HuH-7 (cell line): ENCODE measurements at places on chromosomes 5 and 9.

- no peak for DNase-seq
These were observed 13.0 kb downstream of the TBC1D2 start for GRCh38 chr9:98242426-98242825.

DNA sequence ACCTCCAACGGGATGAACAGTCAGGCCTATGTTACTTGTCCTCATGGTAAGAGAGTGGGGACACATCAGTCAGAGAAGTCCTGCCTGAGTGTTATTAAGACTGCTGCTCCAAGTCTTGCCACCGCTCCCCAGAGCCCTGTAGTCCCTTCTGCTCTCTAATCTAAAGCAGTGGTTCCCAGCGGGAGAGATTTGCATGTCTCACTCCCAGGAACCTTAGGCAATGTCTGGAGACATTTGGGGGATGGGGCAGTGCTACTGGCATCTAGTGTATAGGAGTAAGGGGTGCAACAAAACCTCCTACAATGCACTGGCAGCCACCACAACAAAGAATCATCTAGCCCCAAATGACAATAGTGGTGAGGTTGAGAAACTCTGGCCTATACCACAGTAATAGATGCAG lies 2.6 kb upstream of the SVEP1 start:
- no peak for DNase-seq

- DNase-seq, result no peak
These were observed 79.6 kb upstream of the CDK20 start for GRCh38 chr9:88053856-88054501.

DNA sequence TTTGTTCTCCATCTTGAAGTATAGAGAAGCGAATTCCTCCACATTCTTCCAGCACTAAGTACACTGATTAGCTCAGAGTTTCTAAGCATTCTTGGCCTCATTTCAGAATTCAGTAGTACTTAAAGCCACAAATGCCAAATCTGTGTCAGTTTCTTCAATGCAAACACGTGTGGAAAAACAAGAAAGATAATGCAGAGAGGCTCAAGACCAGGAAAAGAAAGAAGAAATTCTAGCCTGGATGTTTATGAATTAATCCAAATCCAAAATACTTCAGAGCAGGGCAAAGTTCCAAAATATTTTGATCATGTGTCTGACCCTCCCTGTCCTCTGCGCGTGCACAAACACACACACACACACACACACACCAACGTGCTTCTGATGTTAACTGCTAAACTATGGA lies 457.6 kb downstream of the SLCO4C1 start:
- no peak for DNase-seq
